ENCODE measurements at places on chromosomes 12 and 14.

GRCh38 chr12:59886131-59886733, 290.4 kb downstream of the SLC16A7 start:
- DNase-seq, result no peak

DNA sequence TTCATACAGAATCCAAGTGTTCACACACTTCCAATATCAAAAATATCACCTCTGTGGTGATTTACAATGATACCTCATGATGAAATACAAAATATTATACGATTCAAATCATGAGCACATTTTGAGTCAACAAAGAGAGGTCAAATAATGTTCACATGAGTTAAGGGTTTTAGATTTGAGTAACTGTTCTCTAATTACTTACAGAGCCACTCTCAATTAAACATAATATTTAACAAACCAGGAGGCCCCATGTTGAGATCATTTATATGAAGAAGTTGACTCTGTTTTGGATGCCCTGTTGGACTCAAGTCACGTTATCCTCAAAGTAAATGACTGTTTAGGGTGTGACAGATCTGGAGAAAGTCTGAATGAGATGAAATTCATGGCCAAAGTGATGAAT, 53.5 kb downstream of the NUAK1 start:
- DNase-seq, result no peak

DNA sequence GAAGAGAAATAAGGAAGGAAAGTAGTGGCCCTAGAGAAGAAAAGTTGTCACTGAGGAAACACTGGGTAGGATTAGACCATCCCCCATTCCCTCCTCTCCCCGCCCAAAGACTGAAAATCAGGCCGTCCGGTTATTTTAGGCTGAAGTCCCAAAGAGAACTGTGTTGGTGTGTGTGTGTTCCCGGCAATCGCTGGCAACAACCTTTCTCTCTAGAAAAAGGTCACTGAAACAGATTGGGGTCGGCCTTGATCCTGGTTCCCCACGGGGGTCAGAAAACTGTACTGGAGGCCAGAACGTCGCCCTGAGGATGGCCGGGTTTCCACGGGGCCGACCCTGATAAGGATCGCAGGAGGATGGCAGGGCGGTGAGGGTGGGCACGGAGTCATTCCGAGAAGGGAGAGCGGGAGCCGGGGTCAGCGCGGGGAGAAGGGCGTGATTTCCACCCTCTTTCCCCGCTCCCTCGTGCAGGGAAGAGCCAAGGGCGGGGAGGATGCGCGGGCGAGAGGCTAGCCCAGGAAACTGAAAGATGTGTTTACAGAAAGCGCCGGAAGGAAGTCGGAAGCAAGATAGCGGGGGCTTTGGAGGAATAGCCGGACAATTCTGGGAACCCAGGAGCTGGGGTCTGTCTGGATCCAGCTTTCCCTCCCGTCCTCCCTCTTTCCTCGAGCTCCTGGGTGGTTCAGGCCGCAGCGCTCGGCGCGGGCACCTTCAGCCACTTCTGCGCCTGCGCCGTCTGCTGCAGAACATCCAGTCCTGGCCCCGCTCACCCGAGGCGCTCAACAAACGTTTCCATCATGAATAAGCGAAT, 25.3 kb upstream of the SPTLC2 start:
- peak; percentile 39 for DNase-seq

DNA sequence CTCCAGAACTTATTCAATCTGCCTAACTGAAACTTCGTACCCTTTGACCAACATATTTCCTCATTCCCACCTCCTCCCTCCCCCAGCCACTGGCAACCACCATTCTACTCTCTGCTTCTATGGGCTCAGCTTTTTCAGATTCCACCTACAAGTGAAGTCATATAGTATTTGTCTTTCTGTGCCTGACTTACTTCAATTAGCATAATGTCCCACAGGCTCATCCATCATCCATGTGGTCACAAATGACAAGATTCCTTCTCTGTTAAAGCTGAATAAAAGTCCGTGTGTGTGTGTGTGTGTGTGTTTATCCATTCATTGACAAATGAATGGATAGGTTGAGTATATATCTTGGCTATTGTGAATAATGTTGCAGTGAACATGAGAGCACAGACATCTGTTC, 1.3 kb upstream of the C14orf39 start:
- DNase-seq, result no peak

DNA sequence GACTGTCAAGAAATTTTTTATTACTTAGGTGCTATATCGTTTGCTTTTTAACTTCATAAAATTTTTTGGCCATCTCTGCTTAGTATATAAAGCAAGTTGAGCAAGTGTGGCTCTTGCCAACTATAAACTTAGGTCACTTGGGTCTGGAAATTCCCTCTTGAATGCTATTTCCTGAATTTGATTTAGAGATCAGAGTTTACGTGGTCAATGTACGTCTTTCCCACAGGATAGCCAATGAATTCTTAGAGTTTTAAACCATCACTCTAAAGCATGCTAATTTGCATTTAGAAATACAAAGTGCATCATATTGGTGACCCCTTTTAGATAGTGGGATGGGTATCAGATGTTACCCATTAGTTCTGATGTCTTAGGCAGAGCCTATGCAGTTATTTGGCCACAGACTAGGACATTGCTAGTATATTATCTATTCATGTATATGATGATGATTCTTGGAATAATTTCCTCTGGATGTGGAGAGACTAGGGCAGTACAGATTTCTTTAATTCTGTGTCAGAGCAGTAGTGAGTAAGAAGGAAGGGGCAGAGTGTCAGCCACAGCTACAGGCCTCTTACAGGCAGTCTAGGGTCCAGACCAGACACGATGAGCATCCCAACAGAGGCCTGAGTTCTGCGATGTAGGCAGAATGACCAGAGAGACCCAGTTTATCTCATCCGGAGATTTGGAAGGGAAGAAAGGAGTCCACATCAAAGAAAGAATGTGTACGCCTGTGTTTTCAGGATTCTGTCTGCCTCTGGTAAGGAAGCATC, 30.3 kb downstream of the SCN8A start:
- no peak for DNase-seq

- DNase-seq, result no peak
These were observed 468.0 kb downstream of the FUT8 start for GRCh38 chr14:65880507-65880906.

DNA sequence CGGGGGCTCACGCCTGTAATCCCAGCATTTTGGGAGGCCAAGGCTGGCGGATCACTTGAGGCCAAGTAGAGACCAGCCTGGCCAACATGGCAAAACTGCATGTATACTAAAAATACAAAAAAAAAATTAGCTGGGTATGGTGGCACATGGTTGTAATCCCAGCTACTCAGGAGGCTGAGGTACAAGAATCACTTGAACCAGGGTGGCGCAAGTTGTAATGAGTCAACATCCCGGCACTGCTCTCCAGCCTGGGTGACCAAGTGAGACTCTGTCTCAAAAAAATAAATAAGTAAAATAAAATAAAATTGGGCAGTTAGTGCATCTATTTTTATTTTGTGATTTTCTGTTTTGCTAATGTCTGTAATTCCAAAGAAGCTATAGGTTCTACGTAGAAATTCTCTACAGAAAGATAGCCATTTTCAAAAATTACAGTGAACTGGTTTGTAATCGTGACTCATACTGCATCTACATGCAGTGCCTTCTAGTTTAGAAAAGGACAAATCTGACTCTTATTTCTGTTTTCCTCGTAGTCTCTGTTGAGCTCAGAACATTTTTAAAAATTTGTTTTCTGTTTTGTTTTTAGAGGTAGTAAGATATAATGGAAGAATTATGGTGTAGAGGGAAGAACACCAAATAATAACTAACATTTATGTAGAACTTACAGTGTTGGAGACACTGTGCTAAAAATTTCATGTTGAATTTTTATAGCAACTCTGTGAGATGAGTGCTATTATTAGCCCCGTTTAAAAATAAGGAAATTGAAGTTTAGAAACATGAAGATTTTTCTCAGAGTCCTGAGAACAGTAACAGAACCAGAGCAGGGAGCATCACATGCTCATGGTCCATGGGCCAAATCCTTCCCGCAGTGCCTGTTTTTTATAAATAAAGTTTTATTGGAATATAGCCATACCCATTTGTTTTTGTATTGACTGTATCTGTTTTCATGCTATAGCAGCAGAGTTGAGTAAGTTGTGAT, 201.2 kb downstream of the SYNE2 start:
- no peak for DNase-seq

DNA sequence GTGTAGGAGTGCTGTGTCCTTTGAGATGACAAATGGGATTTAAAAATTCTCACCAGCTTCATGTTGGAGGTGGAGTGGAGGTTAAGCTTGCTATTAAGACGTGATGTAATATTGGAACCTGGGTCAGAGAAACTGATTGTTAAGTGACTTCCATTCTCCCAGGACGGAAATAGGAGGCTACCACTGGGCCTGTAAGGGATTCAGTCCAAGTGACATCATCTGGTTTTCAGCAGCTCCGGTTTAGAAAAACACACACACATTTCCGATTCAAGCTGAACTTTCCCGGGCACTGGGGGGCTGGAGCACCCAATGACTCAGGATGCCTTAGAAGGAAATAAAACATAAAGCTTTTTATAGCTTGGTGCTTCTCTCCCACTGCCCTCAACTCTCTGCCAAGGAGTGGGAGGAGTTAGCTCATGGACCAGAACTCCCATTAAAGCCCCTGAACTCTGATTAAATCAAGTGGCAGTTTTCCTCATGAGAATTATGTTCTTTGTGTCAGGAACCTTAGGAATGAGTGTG, 12.4 kb downstream of the CALM1 start:
- no peak for DNase-seq

DNA sequence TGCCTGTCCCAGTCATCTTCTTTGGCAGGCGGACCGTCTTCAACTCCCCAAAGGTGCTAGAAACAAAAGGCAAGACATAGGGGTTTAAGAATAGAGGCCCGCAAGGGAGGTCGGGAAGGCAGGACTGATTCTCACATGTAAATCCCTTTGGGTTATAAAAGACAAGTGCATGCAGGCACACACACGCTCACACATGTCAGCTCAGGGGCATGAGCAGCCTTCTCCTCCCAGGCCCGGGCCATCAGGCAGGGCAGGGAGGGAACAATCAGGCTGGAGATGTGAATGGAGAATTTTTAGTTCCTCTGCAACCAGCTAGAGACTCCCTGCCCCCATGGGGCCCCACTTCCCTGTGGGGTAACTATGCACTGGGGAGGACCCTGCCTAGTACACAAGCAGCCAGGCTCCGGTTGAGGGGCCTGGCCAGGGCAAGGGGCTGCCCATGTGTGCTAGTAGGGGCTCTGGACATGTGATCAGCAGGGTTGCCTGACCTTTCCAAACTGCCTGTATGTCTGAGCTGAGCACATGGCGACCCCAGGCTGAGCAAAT, 107.2 kb downstream of the RBM19 start:
- no peak for DNase-seq

DNA sequence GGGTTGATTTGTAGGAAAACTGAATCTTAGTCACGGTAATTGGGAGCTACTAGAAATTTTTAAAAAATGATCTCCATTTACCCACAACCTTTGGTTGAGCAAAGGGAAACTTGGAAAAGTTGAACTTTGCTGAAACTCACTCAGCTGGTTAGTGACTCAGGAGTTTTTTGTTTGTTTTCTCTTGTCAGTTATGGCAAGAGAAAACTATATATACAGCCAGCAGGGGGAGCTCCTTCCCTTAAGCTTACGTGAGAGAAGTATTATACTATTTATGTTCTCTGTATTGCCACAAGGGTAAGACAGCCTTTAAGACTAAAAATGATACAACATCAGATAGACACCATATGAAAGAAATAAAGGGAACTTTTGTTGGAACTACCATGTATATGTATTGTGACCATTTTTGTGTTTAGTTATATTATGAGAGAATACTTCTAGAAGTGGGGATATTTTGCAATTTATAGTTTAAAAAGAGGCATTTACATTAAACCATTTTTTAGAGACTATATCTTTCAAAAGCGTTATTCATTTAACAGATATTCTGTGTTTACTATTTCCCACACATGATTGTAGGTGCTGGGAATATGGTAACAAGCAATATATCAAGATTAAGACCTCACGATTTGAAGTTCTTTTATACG, 28.1 kb upstream of the TBC1D30 start:
- peak; percentile 5 for DNase-seq

GRCh38 chr12:124953689-124954405, 35.1 kb downstream of the DHX37 start:
- no peak for DNase-seq

DNA sequence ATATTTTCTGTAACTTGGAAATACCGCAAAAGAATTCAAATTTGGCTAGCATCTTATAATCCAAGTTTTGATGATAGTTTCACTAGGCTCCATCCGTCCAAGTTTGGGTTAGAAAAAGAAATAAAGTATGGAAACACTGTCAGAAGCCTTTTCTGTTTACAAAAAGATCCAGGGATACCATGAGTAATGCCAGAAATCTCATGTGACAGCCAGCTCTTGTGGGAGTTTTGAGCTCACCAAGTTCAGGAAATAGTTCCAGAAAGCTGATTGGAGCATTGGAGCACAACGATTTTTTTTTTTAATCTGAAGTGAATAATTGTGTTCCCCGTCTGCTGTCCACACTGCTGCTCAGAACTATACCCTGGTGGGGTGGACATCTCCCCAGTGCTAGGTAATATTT, 229.7 kb upstream of the NPAS3 start:
- DNase-seq, result no peak

DNA sequence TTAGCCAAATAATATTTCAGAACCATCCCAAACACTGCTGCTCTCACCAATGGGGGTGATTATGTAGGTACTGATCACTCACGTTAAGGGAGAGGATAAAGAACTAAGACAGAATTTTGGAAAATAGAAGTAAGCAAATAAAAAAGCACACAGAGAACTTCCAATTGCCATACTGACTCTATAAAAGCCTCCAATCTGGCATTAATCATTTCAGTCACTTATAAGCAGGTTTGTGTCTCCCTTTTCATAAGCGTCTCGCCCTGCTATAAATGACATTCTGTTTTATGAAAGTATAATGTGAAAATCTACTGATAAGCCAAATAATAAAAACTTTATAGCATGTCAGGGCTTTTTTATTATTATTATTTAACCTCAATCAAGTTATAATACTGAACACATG, 435.2 kb downstream of the ETNK1 start:
- no peak for DNase-seq

DNA sequence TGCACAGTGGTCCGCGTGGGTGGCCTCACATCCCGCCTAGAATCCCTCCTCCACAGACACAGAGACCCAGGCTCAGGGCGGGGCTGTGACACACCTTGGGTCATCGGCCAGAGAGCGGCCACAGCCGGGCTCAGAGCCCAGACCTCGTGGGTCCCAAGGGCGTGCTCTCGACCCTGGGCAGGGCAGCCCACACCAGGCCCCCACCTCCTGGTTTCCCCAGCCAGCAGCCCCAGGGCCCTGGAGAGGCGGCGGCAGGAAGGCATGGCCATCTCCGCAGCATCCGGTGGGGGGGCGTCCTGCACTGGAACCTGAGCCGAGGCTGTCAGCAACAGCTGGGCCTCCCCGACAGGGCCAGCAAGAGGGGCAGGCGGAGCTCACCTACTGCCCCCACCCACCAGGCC, 15.2 kb downstream of the JAG2 start:
- no peak for DNase-seq

- DNase-seq, result no peak
These were observed 410.6 kb downstream of the DAD1 start for GRCh38 chr14:22178333-22178839.

DNA sequence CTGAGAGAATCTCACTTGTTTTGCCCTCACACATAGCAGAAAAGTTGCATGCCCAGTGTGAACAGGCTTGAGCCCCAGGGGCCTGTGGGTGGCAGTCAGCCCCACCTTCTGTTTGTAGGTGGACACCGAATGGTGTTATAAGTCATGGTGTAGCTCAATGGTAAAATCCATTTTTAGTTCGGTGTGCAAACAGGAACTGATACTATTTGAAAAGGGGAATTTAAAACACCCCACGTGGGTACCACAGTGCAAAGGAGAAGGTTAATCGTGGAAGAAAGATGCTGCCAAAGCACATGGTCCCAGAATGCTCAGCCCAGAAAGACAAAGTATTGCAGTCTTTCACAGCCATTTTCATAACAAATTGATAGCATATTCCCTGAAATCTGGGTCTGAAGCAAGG, 71.8 kb upstream of the GZMB start:
- no peak for DNase-seq
